ENCODE measurements at places on chromosomes 13 and 19.

DNA sequence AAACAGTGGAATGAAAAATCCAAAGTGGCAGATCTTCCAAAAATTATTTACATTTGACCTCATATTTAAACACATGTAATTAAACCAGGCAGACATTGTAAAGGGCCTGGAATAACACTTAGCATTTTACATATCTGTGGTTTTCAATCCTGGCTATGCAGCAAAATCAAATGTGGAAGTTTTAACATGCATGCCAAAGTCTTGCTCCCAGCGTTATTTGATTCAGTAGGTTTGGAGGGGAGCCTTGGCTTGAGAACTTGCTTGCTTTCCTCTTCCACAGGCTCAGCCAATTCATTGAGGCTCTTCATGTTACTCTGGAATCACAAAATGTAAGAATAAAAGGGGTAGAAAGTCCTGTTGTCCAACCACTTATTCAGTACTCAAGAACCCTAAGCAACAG lies 42.5 kb upstream of the INTS6 start:
- DNase-seq, result no peak

DNA sequence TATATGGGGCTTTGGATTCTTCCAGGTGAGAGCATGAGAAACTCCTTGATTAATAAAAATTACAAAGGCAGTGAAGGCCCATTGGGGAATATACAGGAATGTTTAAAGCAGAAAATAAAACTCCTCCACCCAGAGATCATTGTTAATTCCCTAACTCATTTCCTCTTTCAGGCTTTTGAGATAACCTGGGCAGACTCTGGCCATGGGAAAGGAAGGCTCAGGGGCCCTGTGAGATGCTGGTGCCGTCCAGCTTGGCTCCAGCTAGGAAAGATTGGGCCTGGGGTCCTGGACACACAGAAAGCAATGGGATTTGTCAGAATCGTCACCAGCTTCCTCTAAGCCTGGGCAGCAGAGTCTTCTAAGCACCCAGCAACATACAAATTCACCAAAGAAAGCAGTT lies 36.8 kb upstream of the SPATA13 start:
- no peak for DNase-seq

DNA sequence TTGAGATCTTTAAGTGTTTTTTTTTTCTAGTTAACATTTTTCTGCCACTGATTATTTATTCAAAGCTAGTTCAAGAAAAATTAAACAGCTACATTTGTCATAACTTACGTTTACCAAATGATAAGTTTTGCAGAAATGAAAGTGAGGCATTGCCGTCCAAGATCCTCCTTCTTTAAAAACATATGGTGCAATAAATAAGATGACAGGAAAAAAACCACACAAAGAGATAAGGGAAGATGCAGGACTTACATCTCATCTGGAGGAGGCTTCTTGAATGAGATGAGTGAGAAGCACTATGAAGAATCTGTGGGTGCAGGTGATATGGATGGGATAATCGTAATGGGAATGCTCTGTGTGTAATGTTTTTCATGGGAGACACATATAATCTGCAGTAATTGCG lies 12.4 kb downstream of the TNFSF13B start:
- DNase-seq, result no peak

DNA sequence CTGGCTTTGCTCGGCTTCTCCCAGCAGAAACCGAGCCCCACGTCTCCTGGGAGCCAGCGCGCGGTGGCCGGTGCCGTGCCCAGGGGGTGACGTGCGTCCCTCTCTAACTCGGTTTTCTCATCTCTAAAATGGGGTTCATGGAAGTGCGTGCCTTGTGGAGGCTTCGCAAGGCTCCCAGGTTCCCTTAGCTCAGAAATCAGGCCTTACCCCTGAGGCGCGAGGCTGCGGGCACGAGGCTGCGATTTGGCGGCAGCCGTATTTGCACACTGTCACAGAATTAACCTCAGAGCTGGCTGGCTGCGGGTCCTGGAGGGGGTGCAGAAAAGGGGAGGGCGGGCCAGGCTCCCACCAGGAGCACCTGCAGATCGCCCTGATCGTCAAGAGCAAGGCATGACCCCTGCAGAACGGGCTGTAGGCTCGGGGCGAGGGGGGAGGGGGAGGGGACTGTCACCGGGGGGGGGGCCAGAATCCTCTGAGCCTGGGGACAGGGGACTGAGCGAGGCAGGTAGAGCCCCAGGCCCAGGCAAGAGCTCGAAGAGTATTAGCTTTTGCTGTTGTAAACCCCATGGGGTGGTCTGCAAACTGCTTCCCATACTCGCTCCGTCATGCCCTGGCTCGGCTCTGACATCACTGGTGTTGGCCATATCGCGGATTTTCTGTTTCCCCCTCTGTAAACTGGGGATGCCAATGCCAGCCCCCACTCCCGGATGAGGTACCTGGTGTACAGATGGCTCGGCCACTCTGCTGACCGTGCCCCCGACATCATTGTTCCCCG lies 62.2 kb downstream of the CCNE1 start:
- DNase-seq, result no peak

DNA sequence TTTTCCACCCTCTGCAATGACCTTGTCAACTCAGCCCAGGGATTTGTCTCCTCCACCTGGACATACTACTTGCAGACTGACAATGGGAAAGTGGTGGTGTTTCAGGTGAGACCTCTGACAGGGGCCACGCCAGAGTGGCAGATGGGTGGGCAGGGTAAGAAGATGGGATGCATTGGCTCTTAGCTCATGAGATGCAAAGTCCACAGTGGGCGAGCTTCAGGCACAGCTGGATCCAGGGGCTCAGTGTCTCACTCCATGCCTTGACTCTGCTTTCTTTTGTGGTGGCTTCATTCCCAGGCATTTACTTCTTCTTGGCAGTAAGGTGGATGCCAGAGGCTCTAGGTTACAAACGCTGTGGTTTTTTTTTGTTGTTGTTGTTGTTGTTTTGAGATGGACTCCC lies 3.4 kb downstream of the TMEM59L start:
- DNase-seq, result no peak

DNA sequence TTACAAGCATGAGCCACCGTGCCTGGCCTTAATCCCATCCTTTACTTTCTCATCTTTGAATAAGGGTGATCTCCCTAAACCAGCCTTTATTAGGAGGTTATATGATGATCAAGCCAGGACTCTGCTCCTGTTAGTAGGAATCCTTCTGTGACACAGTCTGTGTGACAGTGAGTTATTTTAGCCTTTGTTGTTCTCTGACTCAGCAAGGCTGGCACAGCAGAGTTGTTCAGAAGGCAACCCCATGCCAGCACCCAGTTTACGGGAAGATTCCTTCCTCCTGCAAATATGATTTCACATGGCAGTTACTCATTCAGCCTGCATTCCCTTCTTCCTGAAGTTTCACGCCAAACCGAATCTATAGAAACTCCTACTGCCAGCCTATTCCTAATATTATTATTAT lies 10.5 kb upstream of the MIER2 start:
- no peak for DNase-seq

GRCh38 chr13:53310786-53311185 lies 282.2 kb downstream of the OLFM4 start:
- no peak for DNase-seq

- no peak for DNase-seq
Observed at GRCh38 chr19:23822735-23823134, 64.0 kb upstream of the ZNF681 start.

DNA sequence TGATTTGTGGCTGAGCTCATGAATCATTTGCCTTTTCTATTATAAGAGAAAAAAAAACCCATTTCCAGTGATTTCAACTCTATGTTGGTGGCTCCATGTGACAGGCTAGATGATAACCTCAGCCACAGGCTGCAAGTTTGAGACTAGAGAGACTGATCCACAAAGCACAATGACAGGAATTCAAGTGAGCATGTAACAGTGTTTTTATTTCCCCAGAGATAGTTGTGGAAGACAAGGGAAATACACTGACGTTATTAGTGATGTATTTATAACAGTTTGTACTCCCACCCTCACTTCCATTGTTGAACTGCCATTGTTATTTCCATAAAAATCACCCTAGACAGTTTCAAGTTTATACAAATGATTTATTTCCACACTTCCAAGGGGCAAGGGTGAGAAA lies 27.9 kb upstream of the EDNRB start:
- no peak for DNase-seq

GRCh38 chr13:56953965-56954364 lies 186.8 kb upstream of the PRR20A start:
- DNase-seq, result no peak

DNA sequence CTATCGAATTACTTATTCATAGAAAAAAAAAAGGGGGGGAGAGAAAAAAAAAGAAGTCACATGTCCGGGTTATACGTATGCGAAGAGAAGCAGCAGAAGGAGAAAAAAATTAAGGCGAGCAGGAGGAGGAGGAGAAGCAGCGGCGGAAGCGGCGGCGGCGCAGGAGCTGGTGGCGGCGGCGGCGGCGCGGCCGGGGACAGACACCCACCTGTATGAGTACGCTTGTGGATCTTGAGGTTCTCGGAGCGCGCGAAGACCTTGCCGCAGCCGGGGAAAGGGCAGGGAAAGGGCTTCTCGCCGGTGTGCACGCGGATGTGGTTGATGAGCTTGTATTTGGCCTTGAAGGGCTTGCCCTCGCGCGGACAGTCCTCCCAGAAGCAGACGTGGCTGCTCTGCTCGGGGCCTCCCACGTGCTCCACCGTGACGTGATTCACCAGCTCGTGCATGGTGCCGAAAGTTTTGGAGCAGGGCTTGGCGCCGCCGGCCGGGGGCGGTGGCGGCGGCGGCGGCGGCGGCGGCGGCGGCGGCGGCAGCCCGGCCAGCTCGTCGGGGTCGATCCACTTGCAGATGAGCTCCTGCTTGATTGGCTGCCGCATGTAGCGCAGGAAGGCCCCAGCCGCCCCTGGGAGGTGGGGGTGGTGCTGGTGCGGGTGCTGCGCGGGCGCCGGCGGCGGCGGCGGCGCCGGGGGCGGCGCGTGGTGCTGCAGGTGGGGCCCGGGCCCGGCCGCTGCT lies 1.5 kb downstream of the ZIC5 start:
- DNase-seq, result no peak

DNA sequence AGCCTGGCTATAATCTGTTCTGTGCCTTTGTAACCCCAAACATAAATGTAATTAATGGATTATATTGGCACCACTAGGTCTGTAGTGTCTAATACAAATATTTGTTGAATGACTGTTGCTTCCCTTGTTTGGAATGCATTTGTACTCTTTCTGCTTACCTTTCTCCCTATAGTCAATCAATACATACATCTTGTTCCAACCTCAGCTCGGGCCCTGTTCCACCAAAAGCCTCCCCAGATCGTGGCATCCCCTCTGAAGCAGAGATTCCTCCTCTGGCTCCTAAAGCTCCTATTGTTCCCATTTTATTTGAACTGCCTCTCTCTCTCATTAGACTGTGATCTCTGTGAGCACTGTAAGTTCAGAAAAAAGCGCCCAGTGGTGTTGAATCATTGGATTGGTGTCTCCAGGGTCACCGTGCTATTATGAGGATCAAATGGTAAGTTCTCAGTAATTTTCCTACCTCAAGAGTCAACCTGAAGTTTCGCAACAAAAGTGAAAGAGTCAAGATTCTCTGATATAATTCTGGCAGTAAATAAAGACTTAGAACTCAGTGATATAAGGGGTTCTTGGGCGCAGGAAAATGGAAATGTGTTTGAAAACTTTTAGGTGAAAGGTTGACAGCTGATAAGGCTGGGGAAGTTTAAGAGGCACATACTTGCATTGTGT lies 151.5 kb downstream of the KLF5 start:
- no peak for DNase-seq

GRCh38 chr13:99892196-99892613 lies 79.4 kb downstream of the ZIC5 start:
- no peak for DNase-seq

DNA sequence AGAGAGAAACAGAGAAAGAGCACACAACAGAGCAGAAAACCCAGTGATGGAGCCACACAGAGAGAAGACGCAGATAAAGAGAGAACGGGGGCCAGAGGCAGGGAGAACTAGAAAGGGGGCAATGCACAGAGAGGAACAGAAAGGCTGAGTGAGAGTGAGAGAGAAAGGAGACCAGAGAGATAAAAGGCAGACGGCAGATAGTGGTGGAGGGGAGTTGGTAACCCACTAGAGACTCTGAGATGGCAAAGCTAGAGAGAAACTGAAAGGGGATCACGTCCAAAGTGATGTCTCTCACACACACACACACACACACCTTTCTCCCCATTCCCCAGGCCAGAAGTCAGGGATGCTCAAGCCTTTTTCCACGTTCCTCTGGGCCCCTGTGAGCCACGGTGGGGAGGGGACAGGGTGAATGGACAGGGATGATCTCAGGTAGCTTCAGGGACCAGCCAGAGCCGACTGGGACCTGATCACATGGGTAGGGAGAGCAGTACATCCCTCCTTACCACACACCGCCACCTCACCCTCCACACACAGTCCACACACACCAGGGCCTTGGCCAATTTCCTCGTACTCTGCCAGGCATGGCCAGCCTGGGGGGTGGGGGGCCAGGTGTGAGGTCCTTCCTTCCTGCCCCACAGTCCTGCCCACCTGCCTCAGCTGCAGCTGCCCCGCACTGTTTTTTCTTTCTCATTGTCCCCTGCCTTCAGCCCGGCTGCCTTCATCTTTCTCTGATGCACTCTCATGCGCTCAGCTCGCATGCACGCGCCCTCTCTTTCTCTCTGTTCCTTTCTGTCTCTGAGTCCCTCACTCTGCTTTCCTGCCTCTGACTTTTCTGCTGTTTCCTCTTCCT lies 22.5 kb upstream of the POU2F2 start:
- DNase-seq, result no peak

- no peak for DNase-seq
Observed at GRCh38 chr13:67474115-67474514, 244.0 kb upstream of the PCDH9 start.

Measured in glutamatergic neuron (in vitro differentiated cells).